Stimulated activated CD4-positive, alpha-beta T cell treated with anti-CD3 and anti-CD28 coated beads, Interleukin-4, amount 100 ng/mL, for 4 hours (primary cell): ENCODE measurements at places on chromosomes 6 and 20.

GRCh38 chr6:82015526-82015925, 232.0 kb downstream of the IBTK start:
- DNase-seq: no peak

DNA sequence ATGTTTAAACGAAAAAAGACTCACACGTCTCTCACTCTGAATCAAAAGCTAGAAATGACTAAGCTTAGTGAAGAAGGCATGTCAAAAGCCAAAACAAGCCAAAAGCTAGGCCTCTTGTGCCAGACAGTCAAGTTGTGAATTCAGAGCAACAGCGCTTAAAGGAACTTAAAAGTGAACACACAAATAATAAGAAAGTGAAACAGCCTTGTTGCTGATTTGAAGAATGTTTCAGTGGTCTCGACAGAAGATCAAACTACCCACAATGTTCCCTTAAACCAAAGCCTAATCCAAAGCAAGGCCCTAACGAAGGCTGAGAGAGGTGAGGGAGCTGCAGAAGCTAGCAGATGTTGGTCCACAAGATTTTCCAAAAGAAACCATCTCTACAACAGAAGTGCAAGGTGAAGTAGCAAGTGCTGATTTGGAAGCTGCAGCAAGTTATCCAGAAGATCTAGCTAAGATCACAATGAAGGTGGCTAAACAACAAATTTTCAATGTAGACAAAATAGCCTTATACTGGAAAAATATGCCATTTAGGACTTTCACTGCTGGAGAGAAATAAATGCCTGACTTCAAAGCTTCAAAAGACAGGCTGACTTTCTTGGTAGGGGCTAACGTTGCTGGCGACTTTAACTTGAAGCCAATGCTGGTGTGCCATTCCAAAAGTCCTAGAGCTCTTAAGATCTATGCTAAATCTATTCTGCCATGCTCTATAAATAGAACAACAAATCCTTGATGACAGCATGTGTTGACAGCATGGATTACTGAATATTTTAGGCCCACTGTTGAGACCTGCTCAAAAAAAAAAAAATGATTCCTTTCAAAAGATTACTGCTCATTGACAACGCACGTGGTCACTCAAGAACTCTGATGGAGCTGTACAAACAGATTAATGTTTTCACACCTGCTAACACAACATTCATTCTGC, 40.3 kb downstream of the SEC63 start:
- no peak for DNase-seq

DNA sequence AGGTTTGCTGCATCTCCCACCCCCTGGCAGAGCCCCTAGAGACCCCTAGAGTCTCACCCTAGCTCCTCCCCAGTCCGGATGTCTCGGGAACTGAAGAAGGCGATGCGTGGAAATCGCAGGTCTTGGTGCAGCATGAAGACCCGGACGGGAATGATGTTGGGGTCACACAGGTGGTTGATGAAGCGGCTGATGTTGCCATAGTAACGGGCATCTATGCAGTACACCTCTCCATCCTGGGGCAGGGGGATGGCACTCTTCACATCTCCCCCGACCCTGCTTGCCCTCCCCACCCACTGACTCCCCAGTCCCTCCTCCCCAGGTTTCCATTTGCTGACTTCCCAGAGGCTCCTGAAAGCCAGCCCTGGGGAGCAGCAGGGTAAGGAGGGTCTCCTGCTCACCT, 1.8 kb upstream of the SLC44A4 start:
- DNase-seq: no peak

DNA sequence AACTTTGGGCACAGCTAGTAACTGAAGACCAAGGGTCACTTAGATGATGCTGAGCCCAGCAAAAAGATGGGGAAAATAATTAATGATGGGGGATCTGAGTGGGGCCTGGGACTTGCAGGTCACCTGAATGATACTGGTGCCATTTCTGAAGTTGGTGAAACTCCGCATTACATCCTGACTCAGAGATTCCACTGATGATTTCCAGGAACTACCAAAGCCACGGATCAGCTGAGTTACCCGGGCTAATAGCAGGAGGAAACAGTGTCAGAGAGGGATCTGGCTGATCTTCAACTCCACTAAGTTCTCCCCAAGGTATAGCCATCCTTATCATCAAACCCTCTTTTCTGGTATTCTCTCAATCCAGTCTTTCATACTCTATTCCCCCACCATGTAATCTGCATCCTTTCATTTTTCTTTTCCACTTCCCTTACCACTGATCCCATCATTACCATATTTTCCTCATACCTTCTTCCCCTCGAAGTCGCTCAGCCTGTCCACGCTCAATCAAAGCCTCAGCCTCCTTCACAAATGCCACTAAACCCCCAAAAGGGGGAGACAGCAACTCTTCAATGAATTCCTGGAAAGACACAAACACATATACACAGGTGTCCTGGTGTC, 20.2 kb downstream of the VPS52 start:
- DNase-seq: no peak

- DNase-seq: no peak
Observed at GRCh38 chr6:139977887-139978332, 603.5 kb upstream of the CITED2 start.

DNA sequence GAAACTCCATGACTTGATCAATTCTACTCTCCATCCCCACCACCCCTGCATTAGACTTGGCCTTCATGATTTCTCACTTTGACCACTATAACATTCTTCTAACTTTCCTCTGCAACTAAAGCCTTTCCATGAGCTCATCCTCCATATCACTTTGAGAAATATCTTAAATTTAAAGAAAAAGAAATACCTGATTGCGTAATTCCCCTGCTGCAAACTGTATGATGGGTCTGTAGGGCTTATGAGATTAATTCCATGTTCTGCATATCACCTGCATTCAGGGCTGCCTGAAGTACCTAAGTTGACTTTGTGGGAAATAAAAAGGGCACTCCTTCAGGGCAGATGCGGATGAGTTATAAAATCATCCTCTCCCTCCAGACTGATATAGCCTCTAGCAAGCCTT, 549.8 kb downstream of the LMBRD1 start:
- DNase-seq: no peak
